AG08395 (cell line): ENCODE measurements at places on chromosomes 13 and 19.

- peak; percentile 44 for DNase-seq
Observed at GRCh38 chr19:6811906-6812305, 39.4 kb downstream of the VAV1 start.

- no peak for DNase-seq
Observed at GRCh38 chr13:42417626-42418025, 145.7 kb downstream of the AKAP11 start.

DNA sequence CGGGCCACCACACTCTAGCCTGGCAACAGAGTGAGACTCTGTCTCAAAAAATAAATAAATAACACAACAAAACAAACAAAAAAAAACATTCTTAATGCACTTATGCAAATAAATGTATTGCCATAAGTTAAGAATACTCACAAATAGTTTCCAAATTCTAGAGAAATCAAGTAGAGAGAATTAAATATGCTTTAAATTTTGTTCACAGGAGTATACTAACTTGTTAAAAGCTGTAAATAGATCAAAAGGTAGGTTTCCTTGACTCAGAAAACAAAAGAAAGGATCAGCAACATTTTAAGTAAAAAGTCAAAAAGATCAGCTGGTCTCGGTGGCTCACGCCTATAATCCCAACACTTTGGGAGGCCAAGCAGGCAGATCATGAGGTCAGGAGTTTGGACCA lies 50.5 kb upstream of the ZNF429 start:
- no peak for DNase-seq

DNA sequence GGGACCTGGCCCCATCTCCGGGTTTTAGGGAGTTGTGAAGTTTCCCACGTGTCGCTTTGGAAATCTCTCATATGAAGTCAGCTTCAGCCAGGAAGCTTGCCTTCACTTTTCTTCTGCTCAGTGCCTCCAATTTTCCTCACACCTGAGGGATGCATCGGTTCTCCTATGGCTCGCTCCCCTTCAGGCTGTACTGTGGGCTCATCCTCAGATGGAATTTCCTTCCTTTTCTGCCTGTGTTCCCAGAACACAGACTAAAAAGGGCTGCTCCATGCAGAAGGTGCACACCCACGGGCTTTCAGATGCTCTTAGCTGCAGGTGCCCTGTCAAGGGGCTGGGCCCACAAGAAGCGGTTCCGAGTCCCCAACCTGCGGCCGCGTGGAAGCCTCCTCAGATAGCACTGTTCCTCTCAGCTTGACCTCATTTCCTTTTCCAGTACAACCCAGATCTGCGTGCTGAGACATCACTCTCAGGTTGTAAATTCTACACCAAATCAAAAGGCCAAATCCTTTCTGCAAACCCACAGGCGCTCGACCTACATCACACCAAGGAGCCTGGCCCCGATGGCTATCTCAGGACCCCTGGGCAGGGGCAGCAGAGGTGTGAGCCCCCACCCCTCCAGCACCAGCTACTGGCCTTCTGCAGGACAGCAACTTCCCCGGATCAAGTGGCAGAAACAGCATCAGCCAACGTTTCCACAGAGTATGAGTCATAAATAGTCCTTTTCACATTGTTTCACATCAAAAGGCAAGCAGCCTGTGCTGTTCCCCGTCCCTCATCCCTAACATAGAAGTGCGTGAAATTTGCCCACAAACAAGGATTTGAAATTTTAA lies 275.9 kb downstream of the ZNF536 start:
- peak; percentile 69 for DNase-seq
